ENCODE measurements at places on chromosomes 2 and 18.

DNA sequence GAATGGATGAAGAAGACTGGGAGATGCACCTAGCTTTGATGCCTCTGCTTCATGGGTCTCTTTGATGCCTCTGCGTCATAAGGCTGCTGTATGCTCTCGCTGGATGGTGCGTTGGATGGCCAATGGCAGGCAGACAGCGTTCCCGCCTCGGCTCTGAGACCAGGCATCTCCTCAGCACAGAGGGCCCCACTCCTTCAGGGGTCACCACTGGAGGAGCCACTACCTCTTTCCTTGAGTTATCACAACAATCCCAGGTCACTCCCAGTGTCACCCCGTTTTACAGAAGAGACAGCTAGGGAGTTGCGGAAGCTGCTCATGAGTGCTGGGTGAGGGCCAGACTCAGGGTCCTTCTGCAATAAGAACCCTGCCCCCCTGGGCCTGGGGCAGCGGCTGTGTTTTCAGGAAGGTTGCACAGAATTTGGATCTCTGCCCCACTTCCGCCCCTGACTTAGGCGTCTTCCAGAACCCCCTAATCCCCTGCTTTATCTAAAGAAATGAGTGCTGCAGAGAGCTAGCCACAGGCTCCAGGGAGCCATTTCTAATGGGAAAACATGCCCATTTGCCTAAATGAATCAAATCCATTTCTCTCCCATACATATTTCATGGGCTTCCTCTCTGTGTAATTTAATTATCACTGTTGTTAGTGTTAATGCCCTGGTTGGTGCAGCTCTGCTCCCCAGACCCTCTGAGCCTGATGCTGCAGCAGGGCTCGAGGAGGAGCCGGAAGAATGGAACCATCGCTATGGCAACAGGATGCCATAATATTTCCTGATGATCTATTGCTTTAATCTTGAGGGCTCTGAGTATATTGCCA lies 131.8 kb upstream of the HS6ST1 start:
- no peak for DNase-seq

- no peak for DNase-seq
These were observed 111.5 kb downstream of the MTCL1 start for GRCh38 chr18:8816816-8817215.

GRCh38 chr2:223049356-223049755 lies 2.6 kb upstream of the KCNE4 start:
- no peak for DNase-seq

DNA sequence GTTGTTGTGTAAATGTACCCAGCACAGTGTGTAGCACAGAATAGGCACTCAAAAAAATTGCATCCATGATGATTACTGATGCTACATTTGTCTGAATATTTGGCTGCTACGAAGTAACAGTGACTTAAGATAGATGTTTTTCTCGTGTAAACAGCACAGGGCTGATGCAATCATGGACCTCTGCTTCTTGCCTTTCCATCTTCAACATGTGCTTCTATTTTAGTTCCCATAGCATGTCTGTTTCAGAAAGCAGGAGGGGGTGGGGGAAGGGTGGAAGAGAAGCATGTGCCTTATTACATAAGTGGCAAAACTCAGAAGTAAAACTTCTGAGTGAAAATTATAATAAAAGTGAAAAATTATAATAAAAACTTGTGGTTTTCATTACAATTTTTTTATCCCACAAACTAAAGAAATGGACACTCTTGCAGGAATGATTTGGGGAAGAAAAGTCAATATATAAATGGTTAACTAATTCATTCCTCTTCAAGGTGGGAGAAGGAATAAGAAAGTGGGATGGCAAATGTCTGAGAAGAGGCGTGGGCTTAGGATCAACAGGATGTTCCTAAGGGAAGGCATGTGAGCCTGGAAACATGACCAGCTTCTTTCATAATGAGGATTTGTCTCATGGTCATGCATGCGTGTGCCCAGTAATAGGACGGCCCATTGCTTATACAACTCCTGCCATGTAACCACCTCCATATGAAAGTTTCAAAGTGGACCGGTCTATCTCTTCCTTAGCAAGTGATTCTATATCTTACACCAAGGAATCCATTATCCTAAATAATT lies 27.2 kb downstream of the CCBE1 start:
- DNase-seq: no peak

Measured in activated T-cell treated with anti-CD3 and anti-CD28 coated beads, Interleukin-2, amount 50 U/mL, for 24 hours (primary cell).